ENCODE measurements at places on chromosomes 7 and 10. TPM values are rescaled to one million over a fixed set of nuclear protein-coding genes. Genes with fewer than 3 reads are reported as not detected.

DNA sequence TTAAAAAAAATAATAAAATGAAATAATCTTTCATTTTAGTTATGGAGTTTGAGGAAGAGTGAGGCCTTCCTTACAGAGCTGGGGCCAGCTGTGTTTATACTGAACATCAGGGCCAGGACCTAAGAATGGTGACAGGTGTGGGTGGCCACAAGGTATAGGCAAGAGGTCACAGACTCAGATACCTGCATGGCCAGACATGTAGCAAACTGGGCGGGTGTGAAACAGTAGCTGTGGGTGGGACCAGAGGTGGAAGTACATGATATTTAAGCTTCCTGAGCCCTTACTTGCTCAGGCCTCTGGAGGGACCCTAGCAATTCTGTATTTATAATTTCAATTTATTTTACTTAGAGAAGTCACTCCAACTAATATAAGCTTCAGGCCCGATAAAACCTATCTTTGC, 27.7 kb upstream of the CAMK1D start:
- no peak overlapping the region for H3K27ac ChIP-seq
- no peaks in the 10 kb centered on the region for H3K27me3 ChIP-seq
- DNase-seq = no peak

DNA sequence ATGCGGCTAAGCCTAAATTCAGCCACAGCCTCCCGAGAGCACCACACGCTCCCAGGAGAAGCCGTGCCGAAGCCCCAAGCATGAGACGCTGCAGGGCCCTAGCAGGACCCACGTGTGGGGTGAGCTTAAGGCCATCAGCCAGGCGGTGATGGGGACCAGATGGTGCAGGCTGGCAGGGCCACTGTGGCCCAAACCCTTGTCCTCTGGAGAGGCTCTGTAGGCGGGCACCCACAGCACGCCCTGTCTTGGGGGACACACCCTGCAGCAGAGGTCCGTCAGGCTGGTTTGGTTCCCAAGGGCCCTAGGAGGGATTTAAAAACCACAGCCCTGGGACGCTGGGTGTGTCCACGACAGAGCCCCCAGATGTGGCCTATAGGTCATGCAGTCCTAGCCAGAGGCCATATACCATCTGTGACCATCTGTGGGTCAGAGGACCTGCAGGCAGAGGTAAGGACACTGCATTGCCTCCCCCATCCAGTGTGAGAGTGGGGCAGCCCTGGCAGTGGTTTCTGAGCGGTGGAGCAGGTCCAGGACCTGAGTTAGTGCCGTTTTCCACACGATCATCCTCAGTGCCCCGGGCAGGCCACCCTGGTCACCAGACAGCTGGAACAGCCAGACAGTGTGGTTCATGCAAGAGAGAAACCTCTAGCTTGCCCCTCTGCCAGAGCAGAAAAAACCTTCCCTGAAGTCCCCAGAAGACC, 39.6 kb upstream of the INPP5A start:
- DNase-seq = no peak
- H3K27me3 ChIP-seq = no peaks in the 10 kb centered on the region
- no peaks in the 10 kb centered on the region for H3K36me3 ChIP-seq
- no peak overlapping the region for H3K27ac ChIP-seq
- no peak overlapping the region for H3K4me3 ChIP-seq

DNA sequence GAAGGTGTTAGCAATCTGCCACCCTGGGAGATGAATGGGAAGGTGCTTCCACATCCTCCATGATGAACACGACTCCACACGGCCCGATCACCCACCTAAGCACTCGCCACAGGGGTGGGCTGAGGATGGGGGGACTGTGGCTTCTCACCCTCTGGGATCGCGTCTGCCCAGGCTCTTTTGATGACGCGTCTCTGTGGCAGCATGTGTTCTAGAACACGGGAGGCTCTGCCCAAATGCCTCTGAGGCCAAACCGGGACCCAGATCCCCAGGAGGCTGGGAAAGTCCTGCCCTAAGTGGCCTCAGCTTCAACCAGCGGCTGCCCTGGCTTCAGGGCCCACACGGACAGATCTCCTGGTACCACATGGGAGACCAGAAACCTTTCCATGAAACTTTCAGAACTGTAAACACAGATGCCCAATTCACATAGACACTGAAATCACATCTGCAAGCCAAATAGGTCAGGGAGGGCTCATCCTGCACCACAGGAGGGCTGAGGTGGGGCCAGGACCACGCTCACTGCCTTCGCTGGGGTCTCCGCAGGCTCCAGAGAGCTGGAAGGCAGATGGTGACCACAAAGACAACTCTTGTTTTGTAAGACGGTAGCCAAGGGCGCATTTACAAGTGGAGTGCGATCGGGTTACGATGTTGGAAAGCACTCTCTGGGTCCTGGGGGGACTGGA, 200.6 kb downstream of the PTPRN2 start:
- no peaks in the 10 kb centered on the region for H3K36me3 ChIP-seq
- no peak for DNase-seq
- peaks cover 4% of the 10 kb centered on the region for H3K27me3 ChIP-seq
- no peak overlapping the region for H3K27ac ChIP-seq
- H3K4me1 ChIP-seq = no peaks in the 10 kb centered on the region
- H3K4me3 ChIP-seq = no peak overlapping the region

GRCh38 chr7:5428478-5429252, 5.0 kb upstream of the TNRC18 start:
- peaks cover 34% of the 10 kb centered on the region for H3K4me1 ChIP-seq

DNA sequence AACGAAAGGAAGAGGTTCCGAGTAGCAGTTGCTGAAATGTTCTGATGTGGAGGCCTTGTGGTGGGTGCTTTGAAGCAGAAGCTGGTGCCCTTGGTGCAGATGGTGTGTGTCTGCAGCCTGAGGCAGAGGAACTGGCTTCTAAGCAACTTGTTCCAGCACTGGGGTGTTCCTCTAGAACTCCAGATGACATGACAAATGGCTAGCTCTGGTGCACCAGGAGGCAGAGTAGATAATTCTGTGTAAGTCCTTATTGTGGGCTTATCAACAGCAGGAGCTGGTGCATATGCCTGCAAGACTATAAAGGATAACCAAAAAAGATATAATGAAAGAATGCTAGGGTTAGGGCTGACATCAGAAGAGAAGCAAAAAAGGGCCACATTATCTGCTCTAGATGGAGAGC, 76.5 kb downstream of the ARL5B start:
- H3K4me1 ChIP-seq = no peaks in the 10 kb centered on the region
- no peak overlapping the region for H3K4me3 ChIP-seq

DNA sequence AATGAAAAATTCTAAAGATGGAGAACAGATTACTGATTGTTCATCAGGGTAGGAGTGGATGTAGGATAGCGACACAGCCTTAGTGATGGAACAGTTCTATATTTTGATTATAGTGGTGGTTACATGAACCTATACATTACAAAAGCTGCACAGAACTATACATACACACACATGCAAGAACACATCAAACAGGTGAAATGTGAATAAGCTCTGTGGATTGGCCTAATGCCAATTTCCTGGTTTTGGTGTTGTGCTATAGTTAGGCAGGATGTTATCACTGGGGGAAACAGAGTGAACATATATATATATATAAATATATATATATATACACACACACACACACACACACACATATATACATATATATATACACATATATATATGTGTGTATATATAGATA, 76.4 kb upstream of the PIK3CG start:
- DNase-seq = no peak
- no peaks in the 10 kb centered on the region for H3K36me3 ChIP-seq
- H3K27ac ChIP-seq = no peak overlapping the region
- H3K27me3 ChIP-seq = no peaks in the 10 kb centered on the region

GRCh38 chr7:22730921-22731654, 4.1 kb downstream of the IL6 start:
- no peak overlapping the region for H3K4me3 ChIP-seq
- no peak for DNase-seq
- no peaks in the 10 kb centered on the region for H3K36me3 ChIP-seq

DNA sequence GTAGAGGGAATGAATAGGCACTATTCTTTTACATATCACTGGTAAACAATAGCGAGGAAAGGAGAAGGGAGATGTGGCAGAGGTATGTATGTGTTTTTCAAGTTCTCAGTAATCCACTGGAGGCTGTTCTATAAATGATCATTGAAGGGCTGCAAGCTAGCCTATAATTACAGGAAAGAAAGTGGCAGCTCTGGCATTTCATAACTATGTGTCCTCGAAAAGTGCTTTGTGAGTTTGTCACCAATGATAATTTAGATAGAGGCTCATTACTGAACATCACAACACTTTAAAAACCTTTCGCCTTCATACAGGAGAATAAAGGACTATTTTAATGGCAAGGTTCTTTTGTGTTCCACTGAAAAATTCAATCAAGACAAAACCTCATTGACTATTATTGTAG, 235.1 kb downstream of the FOXP2 start:
- DNase-seq = no peak
- no peaks in the 10 kb centered on the region for H3K36me3 ChIP-seq

- H3K36me3 ChIP-seq = no peaks in the 10 kb centered on the region
- no peak overlapping the region for H3K27ac ChIP-seq
- no peak for DNase-seq
- no peaks in the 10 kb centered on the region for H3K27me3 ChIP-seq
- H3K4me1 ChIP-seq = no peaks in the 10 kb centered on the region
Observed at GRCh38 chr10:124288928-124289850, 129.5 kb downstream of the OAT start.

- no peak overlapping the region for H3K4me3 ChIP-seq
- H3K36me3 ChIP-seq = peaks cover 27% of the 10 kb centered on the region
- no peak overlapping the region for H3K27ac ChIP-seq
- no peak for DNase-seq
Observed at GRCh38 chr10:74669210-74669609, 157.2 kb upstream of the KAT6B start.

DNA sequence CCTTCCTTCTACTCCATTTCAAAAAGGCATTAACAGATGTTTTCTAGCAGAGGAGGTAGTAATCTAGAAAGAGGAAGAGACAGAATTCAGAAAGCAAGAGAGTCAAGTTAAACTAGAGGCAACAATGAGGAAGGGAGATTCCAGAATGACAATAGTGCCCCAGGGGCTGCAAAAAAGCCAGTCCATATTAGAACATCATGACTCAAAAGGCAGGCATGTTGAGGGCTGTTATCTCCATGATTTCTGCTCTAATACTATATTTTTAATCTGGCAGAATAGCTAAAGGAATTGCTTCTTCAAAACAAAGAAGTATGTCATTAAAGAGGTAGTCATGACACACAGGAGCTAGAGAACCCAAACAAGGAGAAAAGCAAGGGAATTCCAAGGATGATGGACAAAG, 599.6 kb downstream of the INHBA start:
- no peak overlapping the region for H3K27ac ChIP-seq
- no peaks in the 10 kb centered on the region for H3K27me3 ChIP-seq
- H3K36me3 ChIP-seq = no peaks in the 10 kb centered on the region

GRCh38 chr10:25753776-25754175, 180.3 kb upstream of the MYO3A start:
- H3K4me3 ChIP-seq = no peak overlapping the region
- H3K4me1 ChIP-seq = no peaks in the 10 kb centered on the region
- H3K36me3 ChIP-seq = no peaks in the 10 kb centered on the region
- DNase-seq = no peak
- no peak overlapping the region for H3K27ac ChIP-seq
- H3K27me3 ChIP-seq = peaks cover 2% of the 10 kb centered on the region

DNA sequence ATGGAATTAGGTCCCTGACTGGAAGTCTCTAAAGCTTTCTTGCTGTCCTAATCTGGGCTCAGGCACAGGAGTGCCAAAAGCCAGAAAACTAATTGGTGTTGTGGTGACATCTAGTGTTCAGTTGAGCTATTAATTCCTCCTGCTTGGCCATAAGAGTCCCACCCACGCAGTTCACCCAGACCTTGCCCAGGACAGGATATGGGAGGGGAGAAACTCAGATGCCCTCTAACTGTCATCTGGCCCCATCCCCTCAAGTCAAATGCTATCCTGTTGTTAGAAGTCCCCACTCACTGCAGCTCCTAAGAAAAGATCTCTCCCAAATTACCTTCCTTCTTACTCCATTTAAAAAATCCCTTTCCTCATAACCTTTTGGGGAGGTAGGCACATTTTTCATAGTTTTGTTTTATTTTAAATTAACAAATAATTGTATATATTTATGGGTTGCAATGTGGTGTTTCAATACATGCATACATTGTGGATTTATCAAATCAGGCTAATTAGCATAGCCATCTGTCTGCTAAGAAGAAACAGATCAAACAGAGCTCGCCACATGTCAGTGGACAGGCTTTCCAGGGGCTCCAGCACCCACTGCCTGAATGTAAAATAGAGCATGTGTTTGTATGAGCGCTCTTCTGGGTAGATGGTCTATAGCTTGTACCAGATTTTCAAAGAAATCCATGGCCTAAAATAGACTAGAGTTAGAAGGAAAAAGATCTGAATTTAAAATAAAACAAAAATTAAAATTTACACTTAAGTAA, 84.0 kb downstream of the GSAP start:
- no peaks in the 10 kb centered on the region for H3K27me3 ChIP-seq
- H3K4me1 ChIP-seq = peaks cover 44% of the 10 kb centered on the region
- DNase-seq = peak; percentile 74
- H3K27ac ChIP-seq = no peak overlapping the region
- peaks cover 2% of the 10 kb centered on the region for H3K36me3 ChIP-seq
- H3K4me3 ChIP-seq = no peak overlapping the region

DNA sequence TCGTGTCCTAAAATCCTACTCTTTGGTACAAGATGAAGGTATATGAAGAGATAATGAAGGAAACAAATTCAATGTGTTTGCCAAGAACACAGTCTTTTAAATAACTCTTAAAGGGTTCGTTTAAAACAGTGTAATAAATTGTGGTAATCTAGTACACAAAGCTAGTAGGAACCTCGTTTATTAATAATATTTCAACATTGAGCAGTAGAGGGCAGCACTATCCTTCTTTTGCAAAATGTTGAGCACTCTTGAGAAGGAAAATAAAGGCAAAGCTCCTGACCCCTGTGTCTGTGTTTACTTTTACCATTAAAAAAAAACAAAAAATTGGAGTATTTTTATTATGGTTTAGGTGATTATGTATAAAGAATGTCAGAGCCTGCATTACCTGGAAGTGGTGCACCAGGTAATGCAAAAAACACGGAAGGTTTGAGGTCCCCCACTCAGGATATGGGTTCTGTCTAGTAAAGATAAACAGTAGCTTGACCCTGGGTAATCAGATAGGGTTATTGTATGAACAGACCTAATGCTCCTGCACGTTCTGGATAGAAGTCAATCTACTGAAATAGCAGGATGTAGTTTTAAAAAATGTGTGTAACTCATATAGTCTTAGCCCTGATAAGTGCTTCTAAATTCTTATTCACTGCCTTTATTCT, 5.7 kb upstream of the GOT1 start:
- no peaks in the 10 kb centered on the region for H3K27me3 ChIP-seq
- H3K36me3 ChIP-seq = peaks cover 5% of the 10 kb centered on the region
- no peak overlapping the region for H3K4me3 ChIP-seq
- H3K4me1 ChIP-seq = peaks cover 21% of the 10 kb centered on the region

HYAL4 gene
- not detected for total RNA-seq

SUN3 gene
- not detected for total RNA-seq

CCDC146 gene
- total RNA-seq = 0.49 TPM

LIPN gene
- not detected for total RNA-seq

STAG3 gene
- 41.0 TPM for total RNA-seq

NKX2-3 gene
- not detected for total RNA-seq

PKD1L1 gene
- total RNA-seq = 0.02 TPM

IFIT1B gene
- not detected for total RNA-seq

CTBP2 gene
- 0.19 TPM for total RNA-seq

CTNNA3 gene
- not detected for total RNA-seq

FGFBP3 gene
- 1.2 TPM for total RNA-seq

MYOF gene
- total RNA-seq = 10.5 TPM

NXPH1 gene
- not detected for total RNA-seq

CCDC126 gene
- 5.3 TPM for total RNA-seq

All from activated naive CD4-positive, alpha-beta T cell treated with anti-CD3 and anti-CD28 coated beads for 36 hours (primary cell).